ENCODE measurements at places on chromosomes 4 and X. TPM values are rescaled to one million over a fixed set of nuclear protein-coding genes. Genes with fewer than 3 reads are reported as not detected.

FDCSP gene
- not detected for polyA plus RNA-seq

SHISA3 gene
- polyA plus RNA-seq: 9.6 TPM

NWD2 gene
- 0.08 TPM for polyA plus RNA-seq

SSX4B gene
- not detected for polyA plus RNA-seq

ZCCHC18 gene
- 0.51 TPM for polyA plus RNA-seq

Measured in heart left ventricle (tissue), 16 donors.